ENCODE measurements at places on chromosomes 3 and 15.

GRCh38 chr3:176566757-176567156, 630.5 kb downstream of the TBL1XR1 start:
- DNase-seq = no peak

DNA sequence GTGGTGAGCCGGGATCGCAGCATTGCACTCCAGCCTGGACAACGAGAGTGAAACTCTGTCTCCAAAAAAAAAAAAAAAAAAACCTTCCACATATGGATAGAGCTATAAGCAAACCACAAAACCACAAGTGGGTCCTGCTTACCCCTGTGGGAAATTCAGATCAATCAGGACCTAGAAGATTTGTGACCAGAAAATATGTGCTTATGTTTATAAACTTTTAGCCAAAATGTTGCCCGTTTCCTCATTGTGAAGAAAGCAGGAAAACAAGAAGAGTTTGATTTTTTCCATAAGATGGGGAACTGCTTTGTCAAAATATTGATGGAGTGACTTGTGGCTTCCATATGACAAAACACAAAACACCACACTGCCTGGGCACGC, 3.4 kb upstream of the SLC25A38 start:
- DNase-seq = no peak

DNA sequence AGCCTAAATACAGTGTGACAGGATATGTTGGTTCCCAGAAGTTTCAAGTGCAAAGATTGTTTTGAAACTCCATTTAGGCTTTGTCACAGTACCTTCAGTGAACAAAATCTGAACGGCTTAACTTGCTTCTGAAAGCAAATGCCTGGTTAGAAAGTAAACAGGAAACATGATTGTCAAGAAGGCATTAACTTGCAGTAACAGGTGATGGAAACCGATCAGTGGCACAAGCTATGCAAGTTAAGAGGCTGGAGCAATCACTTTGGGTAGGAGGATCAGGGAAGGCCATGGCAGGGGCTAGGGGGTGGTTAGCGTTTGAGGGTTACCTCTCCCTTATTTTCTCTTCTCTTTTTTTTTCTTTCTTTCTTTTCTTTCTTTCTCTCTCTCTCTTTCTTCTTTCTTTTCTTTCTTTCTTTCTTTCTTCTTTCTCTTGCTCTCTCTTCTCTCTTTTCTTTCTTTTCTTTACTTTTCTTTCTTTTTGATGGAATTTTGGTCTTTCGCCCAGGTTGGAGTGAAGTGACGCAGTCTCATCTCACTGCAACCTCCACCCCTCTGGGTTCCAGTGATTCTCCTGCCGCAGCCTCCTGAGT, 2.4 kb downstream of the HYKK start:
- no peak for DNase-seq

DNA sequence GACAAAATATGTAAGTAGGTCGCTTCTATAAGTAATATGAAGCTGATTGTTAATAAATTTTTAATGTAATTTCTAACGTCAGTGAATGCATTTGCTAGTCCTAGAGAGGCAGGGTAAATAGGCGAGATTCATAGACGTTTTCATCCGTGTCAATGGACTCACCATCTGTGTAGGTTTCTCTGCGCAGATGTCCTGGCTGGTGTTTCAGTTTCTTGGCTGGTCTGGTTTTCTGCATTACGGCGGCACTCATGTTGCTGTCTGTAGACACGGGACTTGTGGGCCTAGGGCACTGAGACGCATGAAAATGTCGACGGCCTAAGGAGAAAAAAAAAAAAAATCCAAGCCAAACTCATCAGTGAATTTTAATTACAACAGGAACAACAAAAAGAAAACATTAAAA, 1153.3 kb downstream of the ROBO1 start:
- no peak for DNase-seq

DNA sequence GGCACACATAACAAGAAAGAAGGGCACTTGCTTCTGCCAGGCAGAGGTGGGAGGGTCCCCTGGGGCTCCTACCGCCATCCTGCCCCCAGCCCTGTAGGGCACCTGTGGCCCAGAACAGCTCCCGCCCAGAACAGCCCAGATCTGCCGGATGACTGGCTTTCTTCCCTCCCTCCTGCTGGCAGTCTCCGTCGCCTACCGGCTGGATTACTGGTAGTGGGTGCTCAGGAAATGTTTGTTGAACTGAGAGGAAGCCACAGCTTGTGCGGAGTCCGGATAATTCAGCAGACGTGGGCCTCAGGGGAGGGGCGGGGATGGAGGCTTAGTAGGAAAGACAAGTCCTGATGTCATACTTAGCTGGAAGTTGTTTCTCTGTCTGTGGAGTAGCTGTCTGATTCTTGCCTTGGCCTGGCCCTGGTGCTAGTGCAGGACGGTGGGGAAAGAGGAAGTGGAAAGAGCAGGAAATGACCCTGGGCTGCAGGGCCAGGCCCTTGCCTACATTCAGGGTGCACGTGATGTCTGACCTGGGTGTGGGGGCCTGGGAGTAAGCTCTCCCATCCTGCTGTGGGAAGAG, 6.7 kb downstream of the CCDC9B start:
- DNase-seq = no peak

GRCh38 chr3:180776433-180776832, 97.1 kb upstream of the CCDC39 start:
- DNase-seq = no peak

DNA sequence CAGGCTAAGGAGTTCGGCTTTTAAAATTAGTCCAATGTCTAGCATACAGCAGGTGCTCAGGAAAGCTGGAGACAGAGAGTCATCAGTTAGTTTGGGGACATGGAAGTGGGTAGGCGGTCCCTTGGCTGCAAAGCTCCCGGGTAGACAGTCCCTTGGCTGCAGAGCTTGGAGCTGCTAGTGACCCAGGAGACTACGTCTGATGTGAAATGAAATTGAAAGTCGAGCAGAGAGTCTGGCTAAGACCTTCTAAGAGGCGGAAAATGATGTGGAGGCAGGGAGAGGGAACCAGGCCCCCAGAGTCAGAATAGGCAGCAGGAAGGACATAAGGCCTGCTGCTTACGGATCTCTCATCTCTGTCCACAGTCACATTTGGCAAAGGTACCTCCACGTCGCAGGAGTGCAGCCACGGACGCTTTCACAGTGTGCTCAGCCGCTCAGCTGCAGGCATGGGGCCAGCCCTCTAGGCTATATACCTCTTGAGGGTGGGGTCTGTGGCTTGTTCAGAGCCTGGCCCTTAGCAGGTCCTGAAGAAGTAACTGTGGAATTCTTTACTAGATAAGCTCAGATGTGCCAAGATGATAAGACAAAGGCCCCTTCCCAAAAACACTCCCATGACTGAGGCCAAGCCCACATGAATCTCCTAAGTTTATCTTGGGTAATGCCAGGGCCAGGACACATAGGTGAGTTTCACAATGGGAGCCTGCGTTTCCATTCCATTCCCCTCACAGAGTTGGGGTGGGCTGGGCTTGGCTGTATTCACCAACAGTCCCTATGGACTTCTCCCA, 131.7 kb downstream of the XXYLT1 start:
- DNase-seq = no peak

GRCh38 chr3:72008226-72008996, 223.5 kb upstream of the PROK2 start:
- no peak for DNase-seq

DNA sequence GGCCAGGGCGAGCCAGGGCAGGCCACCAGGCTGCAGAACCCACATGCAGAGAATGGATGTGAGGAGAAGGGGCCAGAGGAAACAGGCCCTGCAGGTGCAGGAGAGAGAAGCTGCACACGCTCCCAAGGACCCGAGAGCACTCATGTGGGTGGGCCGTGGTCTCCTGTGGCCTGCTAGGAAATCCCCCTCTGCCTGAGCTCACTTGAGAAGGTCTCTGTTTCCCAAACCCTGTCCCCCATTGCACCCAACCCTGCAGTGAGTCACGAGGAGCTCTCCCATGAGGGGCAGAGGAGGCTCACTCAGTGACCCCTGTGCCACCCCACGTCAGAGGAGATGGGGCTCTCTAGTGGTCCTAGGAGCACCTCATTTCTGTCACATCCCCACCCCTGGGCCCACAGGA, 111.1 kb downstream of the KLF13 start:
- DNase-seq = no peak

GRCh38 chr3:102205647-102206046, 229.2 kb upstream of the ZPLD1 start:
- no peak for DNase-seq

- no peak for DNase-seq
Observed at GRCh38 chr3:71721651-71722157, 3.5 kb downstream of the EIF4E3 start.

DNA sequence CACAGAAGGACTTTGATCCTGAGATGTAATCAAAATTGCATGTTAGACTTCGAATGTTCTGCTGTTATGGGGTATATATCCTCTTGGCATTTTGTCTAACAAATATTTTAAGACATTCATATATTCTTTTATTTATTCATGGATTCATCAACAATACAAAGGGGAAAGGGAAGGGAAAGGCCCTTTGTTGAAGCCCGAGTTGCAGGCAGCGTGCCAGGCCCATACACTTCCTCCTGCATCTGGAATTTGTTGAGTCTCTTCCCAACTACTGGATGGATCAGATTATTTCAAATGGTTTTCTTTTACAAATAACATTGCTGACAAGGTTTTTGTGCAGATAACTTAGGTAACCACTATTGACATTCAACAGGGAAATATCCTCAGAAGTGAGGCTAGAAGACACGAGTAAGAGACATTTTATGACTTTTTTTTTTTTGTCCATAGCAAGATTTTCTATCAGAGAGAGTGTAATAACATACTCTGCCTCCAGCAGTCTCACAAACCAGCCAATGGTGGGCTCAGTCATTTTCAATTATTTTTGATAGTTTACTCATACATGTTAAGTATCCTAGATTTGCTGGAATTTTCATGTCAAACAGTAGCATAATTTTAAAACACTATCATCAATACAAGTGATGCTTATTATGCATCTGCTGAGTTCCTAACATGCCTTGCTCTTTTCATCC, 94.3 kb downstream of the RPL39L start:
- no peak for DNase-seq

DNA sequence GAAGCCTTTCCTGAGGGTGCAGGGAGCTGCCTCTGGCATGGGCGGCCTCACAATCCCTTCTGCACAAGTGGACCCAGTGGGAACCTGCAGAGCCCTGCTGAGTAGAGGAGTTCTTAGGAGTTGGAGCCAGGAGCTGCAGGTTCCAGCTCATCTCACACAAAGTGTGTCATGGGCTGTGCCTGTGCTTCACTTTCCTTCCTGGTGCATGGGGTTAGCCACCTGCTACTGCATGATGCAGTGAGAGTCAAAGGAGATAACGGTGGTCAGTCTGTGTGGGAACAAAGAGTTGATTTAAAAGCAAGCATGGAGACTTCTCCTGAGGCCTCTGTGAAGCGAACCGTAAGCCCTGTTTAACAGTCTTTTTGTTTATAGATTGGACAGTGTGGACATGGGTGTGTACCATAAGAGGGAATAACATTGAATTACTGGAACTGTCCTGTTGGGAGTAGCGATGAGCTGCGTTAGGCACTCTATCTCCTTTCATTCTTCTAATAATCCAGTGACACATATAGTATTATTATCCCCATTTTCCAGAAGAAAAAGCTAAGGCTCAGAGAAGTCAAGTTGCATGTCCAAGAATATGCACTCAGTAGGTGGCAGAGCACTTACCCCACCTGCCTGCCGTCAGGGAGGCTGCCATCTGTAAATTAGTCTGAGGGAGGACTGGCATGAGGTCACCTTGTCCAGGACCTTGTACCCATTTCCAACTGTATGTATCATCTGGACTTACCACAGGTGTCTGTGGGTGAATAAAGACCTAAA, 68.7 kb upstream of the PRR23C start:
- no peak for DNase-seq

DNA sequence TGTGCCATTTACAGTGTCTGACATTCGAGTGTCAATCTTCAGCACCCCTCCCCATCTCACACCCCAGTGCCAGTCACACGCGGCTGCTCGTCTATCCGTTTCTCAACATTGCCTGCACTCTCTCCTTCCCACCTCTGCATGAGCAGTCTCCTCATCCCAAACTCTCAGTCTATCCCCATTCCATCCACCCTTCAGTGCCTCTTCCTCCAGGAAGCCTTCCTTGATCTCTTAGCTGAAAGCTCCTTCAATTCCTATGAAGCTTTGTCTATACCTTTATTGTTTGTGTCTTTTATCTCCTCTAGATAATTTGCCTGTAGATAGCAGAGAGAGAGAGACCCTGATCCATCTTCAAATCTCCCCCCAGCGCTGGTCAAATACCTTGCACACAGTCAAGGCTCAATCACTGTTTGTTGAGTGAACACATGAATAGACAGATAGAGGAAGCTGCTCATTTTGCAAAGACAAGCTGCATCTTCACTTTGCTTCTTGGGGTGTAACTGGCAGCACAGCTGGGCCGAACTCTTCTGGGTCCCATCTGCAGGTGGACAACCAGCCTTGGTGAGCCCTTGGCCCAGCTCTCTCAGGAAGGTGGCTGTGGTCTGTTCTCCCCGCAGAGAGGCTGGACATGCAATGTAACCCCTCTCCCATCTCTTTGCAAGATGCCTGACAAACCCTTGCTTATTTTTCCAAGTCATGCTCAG, 52.8 kb downstream of the ITGA11 start:
- no peak for DNase-seq

DNA sequence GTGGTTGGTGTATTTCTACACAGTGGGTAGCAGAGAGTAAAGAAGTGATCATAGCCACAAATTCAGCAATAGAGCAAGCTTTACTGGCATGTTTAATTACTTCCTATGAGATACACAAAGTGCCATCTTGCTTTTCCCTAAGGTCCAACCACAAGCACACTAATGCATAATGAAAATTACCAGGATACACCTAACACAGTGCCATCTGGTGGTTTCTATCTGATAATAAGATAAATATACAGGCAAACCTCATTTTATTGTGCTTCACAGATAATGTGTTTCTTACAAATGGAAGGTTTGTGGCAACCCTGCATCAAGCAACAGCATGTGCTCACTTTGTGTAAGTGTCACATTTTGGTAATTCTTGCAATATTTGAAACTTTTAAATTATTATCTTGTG, 223.0 kb downstream of the NSUN3 start:
- DNase-seq = no peak

DNA sequence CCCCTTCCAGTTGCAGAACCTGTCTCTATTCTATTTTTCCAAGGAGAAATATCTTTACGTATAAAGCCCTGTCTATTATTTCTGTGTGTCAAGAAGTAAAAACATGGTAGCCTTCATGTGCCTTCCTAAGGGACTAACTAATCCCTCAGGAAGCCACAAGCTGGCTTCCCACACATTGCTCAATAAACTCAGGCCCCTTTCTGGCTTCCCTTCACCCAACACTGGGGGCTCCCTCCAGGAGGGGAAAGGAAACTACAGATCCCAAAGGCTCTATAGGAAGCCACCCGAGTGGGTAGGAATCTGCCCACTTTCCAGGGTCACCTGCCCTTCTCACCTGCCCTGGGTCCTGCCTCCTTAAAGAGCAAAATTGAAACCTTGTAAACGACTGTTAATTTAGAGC, 4.6 kb downstream of the TLE3 start:
- DNase-seq = no peak

- no peak for DNase-seq
Observed at GRCh38 chr3:181581656-181582055, 130.1 kb upstream of the SOX2 start.

GRCh38 chr3:147937891-147938290, 528.7 kb downstream of the ZIC1 start:
- no peak for DNase-seq

- no peak for DNase-seq
Observed at GRCh38 chr15:49827311-49827710, 206.5 kb downstream of the DTWD1 start.

GRCh38 chr3:183959214-183959613, 58.5 kb downstream of the ABCC5 start:
- DNase-seq = no peak
